ENCODE measurements at places on chromosomes 11 and 22. TPM values are rescaled to one million over a fixed set of nuclear protein-coding genes. Genes with fewer than 3 reads are reported as not detected.

SLC22A9 gene
- not detected for polyA plus RNA-seq

ENTHD1 gene
- polyA plus RNA-seq, result not detected

DDTL gene
- polyA plus RNA-seq, result 0.56 TPM

CCDC81 gene
- polyA plus RNA-seq, result 1.0 TPM

VWCE gene
- 5.5 TPM for polyA plus RNA-seq

OR8G5 gene
- polyA plus RNA-seq, result not detected

MPEG1 gene
- polyA plus RNA-seq, result 0.21 TPM

C11orf52 gene
- not detected for polyA plus RNA-seq

ZNF202 gene
- polyA plus RNA-seq, result 24.6 TPM

SCN2B gene
- 1.1 TPM for polyA plus RNA-seq

SCN4B gene
- 0.92 TPM for polyA plus RNA-seq

RAPSN gene
- not detected for polyA plus RNA-seq

SPON1 gene
- 0.66 TPM for polyA plus RNA-seq

RASD2 gene
- polyA plus RNA-seq, result 0.40 TPM

MYH9 gene
- polyA plus RNA-seq, result 7.1 TPM

ZNF214 gene
- 7.6 TPM for polyA plus RNA-seq

NAA40 gene
- 66.7 TPM for polyA plus RNA-seq

TRIM22 gene
- polyA plus RNA-seq, result 10.2 TPM

HSPB2 gene
- not detected for polyA plus RNA-seq

DEFB131B gene
- not detected for polyA plus RNA-seq

DCDC1 gene
- polyA plus RNA-seq, result 5.0 TPM

ALG12 gene
- polyA plus RNA-seq, result 12.5 TPM

SGSM1 gene
- polyA plus RNA-seq, result 9.2 TPM

ALKBH8 gene
- 10.0 TPM for polyA plus RNA-seq

CACNA1I gene
- 2.6 TPM for polyA plus RNA-seq

PANX3 gene
- polyA plus RNA-seq, result not detected

MFNG gene
- polyA plus RNA-seq, result not detected

PLEKHB1 gene
- polyA plus RNA-seq, result 0.40 TPM

JAML gene
- not detected for polyA plus RNA-seq

P2RY2 gene
- not detected for polyA plus RNA-seq

TESMIN gene
- not detected for polyA plus RNA-seq

BTG4 gene
- polyA plus RNA-seq, result not detected

ZDHHC5 gene
- 15.8 TPM for polyA plus RNA-seq

VSIG2 gene
- not detected for polyA plus RNA-seq

EFCAB6 gene
- polyA plus RNA-seq, result 1.4 TPM

APOL2 gene
- polyA plus RNA-seq, result not detected

CDC42EP1 gene
- polyA plus RNA-seq, result not detected

TTLL12 gene
- 24.1 TPM for polyA plus RNA-seq

SMIM35 gene
- 0.12 TPM for polyA plus RNA-seq

LRRC32 gene
- not detected for polyA plus RNA-seq

SYCE3 gene
- polyA plus RNA-seq, result not detected

SCGB1C1 gene
- not detected for polyA plus RNA-seq

PRSS23 gene
- 3.6 TPM for polyA plus RNA-seq

SLC22A12 gene
- not detected for polyA plus RNA-seq

CSNK2A3 gene
- 1.9 TPM for polyA plus RNA-seq

WBP2NL gene
- polyA plus RNA-seq, result not detected

C11orf91 gene
- polyA plus RNA-seq, result not detected

SOX10 gene
- not detected for polyA plus RNA-seq

All from neural cell (in vitro differentiated cells).